ENCODE measurements at places on chromosomes 13 and 19.

GRCh38 chr13:46051968-46052318, 603 bp downstream of the ZC3H13 start:
- no peak for DNase-seq

GRCh38 chr19:11141937-11142527, 13.6 kb downstream of the SPC24 start:
- DNase-seq: no peak

GRCh38 chr19:46715620-46715974, 1.3 kb downstream of the PRKD2 start:
- no peak for DNase-seq

- no peak for DNase-seq
These were observed 1.5 kb downstream of the ZNF235 start for GRCh38 chr19:44303320-44303719.

GRCh38 chr19:2552859-2553258, 76.9 kb downstream of the GADD45B start:
- DNase-seq: peak; percentile 86

Measured in suppressor macrophage (primary cell).